ENCODE measurements at places on chromosomes 6 and 20.
A peak's percentile ranks its signal among the peaks of the same experiment; 100 is the strongest.

DNA sequence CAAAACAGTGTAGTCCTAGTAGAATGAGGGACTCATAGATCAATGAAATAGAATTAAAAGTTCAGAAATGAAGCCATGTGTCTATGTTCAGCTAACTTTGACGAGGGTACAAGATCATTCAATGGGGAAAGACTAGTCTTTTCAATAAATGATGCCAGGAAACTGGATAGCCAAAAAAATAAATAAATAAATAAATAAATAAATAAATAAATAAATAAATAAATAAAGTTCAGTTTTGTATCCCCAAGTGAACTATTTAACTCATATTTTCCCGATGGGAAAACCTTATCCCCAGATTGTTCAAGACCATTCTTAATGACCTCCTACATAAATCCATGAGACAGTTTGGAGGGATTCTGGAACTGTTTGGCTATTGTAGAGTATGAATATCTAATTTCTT is 277.1 kb upstream of the EYS start:
- no peak for DNase-seq

DNA sequence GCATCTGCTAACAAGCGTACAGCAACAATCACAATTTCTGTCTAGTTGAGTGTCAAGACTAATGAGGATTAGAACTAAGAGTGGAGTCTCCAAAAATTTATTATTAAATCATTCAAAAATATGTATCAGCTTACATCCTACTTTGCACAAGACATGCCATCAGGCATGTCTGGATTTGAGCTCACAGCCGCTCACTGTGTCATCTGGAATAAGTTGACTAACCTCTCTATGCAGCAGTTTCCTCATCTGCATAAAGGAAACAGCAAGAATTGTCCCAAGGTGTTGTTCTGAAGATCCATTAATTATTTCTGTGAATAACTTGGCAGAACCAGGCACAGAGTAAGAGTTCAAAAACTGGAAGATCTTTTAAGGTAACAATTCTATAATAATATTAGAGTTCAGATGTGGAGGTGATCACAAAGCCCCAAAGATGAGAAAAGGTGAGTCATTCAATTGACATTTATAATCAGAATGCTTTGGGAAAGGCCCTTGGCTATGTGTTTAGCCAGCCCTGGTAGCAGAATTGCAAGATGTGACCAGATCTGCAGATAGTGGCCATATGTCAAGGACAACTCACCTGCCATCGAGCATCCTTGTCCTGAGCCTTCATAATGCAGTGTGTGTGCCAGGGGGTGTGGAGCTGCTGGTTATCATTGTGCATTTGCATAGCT is 264.0 kb downstream of the FOXA2 start:
- no peak for DNase-seq

DNA sequence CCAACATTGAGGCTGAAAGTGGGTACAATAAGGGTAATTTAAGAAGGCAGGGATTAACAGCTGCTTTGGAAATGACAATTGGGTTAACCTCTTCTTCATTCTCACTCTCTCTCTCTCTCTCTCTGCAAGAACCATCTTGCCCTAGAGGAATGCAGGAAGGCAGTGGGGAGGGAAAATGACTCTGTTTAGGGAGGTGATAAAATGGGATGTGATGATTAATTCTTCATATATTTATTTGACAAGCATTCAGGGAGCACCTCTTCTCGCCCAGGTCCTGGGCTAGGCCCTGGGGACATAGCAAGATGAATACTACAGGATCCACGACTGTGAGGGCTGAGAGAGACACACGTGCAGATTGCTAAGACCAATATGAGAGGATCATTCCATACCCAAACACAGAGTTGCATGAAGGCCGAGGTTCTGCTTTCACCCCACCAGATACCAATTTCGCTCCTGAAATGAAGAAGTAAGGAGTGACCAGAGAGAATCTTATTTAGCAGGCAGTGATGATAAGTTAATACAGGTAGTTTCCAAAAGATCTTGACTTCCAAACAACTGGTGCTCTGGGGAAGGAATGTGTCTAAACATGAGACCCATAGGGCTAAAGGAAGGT is 13.3 kb upstream of the PTPN1 start:
- DNase-seq: no peak

DNA sequence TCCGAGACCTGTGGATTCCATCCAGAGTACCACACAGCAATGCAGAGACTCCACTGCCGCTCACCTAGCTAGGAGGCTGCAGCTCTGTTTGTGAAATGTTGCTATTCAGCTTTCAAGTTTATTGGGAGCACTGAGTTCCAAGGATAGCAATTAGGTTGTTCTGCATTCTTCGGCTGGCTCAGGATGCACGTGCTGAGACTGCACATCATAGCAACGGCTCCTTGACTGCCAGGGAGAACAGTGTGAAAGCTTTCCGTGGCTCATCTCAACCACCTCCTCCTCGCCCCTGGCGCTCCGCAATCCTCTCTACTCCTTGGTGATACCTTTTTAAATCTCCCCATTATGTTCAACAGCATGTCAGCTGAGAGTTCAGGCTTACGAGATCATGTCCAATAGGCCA is 116.6 kb downstream of the TSHZ2 start:
- no peak for DNase-seq

- no peak for DNase-seq
These were observed 269.7 kb downstream of the PRL start for GRCh38 chr6:22027040-22027725.

- no peak for DNase-seq
These were observed 288.1 kb upstream of the PRDM1 start for GRCh38 chr6:105797983-105798453.

GRCh38 chr6:113859349-113860180 is 2.4 kb downstream of the MARCKS start:
- DNase-seq: no peak

DNA sequence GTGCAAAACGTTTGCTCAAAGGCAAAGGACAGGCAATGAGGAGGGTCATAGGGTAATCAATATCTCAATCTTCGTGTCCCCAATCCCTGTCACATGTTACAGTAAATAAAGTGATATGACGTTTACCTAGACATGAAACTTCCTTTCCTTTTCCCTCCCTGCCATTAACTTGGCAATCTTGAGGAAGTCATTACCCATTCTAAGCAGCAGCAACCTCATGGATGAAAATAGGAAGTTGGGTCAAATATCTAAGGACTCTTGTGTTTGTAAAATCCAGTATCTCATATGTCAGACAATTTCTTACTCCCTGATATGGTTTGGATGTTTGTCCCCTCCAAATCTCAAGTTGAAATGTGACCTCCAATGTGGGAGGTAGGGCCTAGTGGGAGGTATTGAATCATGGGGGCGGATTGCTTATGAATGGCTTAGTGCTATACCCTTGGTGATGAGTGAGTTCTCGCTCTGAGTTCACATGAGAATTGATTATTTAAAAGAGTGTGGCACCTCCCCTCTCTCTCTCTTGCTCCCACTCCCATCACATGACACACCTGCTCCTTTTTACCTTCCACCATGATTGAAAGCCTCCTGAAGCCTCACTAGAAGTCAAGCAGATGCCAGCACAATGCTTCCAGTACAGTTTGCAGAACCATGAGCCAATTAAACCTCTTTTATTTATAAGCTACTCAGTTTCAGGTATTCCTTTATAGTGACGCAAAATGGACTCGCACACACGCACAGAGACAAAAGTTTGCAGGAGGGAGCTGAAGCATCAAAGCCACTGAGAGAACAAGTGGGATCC is 545.9 kb upstream of the JARID2 start:
- DNase-seq: no peak

DNA sequence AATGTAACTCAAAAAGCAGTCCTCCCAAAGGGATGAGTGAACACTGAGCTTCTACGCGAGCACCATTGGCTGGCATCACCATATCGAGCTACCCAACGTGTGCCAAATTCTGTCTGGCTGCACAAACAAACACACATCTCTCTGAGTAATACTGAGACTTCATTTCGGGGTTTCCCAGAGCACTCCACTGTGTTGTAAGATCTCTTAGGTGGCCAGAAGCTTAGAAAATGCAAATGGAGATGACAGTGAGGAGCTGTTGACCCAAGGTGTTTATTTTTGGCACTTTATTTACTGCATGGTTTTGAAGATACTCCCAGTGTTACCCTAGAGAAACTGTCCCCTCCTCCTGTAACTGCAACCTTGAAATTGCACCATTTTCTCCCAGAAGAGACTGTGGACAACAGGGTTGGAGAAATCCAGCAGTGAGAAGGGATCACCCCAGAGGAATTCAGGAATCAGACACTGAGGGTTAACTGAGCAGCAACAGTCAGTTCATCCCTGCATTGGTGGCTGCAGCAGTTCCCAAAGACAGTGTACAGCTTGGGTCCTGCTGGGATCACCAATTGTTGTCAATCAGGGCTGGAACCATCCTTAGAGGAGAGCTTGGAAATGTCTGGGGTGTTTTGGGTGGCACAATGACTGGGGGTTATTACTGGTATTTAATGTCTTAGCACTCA is 1.0 kb upstream of the RIPOR2 start:
- peak; percentile 96 for DNase-seq

GRCh38 chr6:90135667-90136066 is 161.0 kb downstream of the BACH2 start:
- DNase-seq: no peak

DNA sequence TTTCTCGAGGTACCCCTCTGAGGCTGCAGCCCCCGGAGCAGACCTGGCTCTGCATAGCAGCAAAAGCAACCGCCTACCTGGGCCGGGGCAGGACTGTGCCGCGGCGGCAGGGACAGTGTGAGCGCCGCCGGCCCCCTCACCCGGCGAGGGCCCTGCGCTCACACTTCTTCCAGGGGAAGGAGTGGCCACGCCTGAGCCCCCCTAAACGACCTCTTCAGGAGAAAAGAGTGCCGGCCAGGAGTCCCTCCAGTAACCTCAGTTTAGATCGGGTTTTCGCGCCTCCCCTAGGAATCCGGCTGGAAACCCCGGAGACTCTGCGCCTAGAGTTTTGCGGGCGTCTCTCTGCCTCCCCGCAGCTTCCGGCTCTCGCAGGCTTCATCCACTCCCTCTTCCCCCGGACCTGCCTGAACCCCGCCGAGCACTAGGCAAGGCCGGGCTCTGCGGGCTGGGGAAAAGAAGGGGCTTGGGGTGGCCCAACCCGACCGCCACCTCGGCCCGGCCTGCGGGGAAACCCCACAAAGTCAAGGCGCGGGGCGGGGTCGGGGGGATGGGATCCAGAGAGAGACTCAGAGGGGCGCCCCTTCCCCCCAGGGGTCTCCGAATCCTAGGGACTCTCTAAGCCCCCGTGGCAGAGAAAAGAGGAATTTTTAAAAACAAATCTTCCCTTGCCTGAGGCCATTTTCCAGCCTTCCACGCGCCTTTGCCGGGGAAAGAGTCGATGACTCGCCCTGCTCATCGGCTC is 558 bp downstream of the LINC00237 start:
- no peak for DNase-seq

DNA sequence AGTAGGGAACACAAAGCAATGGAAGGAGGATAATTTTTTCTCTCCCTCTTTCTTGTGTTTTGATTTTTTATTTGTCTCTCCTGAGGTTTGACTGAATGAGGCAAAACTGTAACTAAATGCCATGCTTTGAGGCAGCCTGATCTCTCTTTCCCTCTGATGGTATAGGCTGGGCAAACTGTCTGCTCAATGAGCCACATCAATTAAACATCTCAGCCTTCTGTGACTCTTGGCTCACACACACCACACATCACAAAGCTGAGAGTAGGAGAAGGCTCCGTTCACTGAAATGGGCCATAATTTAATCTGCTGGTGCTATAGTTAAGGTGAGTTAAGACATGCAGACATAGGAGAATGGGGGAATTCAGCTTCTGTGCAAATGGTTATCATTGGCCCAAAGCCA is 28.1 kb upstream of the SCGN start:
- no peak for DNase-seq

GRCh38 chr20:5122873-5123260 is 3.1 kb upstream of the PCNA start:
- DNase-seq: no peak

DNA sequence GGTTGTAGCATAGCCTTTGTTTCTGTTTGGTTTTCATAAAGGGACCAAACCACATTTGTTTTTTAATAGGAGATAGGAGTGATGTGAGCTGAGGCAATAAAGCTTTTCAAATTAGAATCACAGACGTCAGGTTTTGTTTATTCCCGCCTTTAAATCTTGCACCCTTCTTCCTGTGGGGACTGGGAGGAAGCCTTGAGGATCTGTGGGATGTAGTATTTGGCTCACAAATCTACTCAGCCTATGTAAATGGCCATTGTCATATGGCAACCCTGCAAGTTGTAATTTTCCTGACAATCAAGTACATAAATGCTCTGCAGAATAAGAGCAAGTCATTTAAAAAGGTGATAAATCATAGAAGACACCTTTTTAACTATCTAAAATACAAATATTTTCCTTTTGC is 110.4 kb downstream of the ADGRG6 start:
- DNase-seq: no peak

DNA sequence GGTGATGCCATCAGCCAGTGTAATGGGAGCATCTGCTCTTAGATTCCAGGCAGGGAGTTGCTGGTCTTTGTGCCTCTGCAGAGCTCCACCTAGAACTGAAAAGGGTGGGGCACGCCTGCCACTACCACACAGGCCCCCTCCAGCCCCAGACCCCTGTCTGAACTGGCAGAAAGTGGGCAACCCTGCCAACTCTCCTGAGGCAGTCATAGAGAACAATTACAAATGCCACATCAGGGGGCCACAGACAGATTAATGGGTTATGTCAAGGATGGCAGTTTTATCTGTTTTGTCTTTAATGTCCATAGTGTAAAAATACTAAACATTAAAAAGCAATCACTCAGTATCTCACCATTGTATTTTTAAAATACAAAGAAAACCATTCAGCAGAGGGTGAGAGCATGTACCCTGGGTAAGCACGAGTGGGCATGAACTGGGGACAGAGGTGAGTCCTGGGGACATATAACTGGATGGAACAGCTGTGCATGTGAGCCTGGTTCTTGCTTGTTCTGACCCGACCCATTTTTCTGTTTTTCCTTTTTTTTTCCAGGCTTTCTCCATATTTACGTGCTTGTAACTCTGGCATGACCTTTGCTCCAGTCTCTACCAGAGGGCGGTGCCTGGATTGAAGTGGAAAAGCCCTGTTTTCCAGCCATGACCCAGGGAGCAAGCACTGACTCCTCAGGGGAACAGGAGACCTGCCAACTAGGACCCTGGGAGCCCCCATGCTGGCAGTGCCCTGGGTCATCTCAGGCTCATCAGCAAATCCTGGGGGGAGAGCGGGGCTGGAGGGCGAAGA is 8.2 kb downstream of the TRAF3IP2 start:
- DNase-seq: no peak

DNA sequence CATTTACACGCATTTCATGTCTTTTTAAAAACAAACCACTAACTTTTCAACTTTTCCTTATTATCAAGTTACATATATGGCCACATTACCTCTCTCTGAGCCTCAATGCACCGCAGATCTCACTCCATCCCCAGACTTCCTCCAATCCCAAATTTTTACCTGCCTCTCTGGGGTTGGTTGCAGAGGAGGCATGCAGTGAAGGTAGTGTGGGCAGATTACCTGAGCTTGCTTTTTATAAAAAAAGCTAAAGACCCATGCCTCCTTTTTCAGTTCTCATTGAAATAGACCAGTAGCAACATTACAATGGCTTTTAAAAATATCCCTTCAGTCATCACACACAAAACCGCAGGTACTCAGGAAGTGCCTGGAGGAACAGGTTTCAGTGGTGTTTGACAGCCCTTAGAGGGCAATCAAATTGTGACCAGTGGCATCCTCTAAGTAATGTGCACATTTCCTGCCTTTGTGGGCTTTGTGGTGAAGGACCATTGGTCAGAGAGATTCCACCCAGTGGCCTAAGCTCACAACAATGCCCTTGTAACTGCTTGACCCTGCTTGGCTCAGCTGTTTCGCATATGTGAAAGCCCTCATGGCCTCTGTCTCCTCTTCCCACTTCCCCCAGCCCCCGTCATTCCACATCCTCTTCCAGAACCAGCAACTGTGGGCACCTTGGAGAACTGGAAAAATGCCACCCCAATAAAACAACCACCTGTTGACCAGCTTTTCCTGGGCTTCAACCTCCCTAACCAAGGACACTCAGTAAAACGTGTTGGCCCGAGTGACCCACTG is 30.2 kb upstream of the IL17A start:
- peak; percentile 87 for DNase-seq
